ENCODE measurements at places on chromosomes 12 and 14.

DNA sequence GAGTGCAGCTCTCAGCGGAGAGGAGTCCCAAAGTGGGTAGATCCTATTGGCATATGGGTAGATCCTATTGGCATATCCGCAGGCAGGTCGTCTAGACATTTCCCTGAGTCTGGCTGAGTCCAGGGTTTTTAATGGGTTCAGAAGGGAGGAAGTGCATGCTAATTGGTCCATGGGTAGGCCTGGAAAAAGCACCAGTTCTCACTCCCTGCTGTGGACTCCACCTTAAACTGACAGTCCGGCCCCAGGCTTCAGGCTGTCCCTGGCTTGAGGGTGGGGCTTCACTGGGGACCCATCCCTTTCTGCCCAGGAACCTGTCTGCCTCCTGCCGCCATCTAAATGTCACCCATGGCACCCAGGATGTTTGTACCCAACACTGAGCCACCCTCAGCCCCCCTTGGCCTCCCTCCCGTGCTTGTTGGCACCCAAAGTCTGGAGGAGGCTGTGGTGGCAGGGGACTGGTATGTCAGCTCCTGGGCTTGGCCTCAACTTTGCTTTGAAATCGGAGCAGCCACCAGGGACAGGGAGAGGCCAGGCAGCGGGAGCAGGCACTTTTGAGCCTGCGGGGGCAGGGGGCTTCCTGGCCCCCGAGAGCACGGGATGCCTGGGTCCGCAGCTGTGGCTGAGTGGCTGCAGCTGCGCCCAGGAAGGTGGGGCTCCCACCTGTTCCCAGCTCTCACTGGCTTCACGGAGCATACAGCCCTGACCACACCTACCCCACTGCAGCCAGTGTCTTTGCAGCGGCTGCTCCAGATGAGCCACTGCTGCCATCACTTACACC, 29.6 kb upstream of the YAF2 start:
- no peak for ATAC-seq

DNA sequence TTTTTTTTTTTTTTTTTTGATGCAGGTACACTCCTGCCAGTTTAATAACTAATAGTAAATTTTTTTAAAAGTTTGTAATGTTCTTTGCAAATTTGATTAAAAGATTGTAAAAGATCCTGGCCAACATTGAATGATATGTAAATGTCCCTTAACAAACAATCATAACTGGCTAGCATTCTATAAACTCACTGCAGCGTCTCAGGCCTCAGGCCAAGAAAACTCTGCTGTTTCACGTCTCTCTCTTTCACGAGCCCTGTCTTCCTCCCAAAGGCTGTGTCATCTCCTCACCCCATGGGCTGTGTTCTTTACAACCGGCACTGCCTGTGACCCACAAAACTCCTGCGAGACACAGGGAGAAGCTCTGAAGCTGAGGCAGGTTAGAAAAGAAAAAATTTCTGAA, 103.3 kb downstream of the NUAK1 start:
- no peak for ATAC-seq

DNA sequence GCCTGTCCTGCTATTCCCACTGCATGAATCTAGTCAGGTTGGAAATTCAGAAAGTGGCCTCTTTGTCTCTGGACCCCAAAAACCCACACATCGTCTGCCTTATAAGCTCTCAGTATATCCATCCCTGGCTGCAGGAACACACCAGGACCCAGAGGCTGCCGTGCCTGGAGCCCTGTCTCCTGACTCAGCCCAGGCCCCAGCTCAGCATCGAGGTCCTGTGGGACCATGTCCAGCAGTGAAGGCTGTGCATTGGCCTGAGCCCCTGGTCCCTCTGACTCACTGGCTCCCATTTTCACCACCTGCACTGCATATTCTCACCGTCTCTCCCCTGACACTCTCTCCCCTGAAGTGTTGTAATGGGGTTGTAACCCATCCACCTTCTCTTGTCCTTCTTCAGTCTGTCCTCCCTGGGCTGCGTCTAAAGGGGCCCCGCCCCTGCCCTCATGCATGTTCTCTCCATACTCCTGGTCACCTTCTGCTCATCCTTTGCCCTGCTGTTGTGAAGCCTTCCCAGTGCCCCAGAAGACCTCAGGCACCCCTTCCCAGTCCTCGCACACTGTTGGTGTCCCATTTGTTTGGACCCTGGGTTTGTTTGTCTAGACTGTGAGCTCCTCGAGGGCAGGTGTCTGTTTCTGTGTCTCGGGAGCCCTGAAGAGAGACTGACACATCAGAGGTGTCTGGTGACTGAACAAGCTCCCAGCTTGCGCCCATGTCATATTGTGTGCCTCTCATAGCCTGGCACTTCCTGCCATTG, 43.8 kb downstream of the EVL start:
- no peak for ATAC-seq

GRCh38 chr12:5441497-5442236, 9.8 kb downstream of the NTF3 start:
- ATAC-seq = no peak

GRCh38 chr14:92462568-92462967, 51.0 kb upstream of the RIN3 start:
- no peak for ATAC-seq

DNA sequence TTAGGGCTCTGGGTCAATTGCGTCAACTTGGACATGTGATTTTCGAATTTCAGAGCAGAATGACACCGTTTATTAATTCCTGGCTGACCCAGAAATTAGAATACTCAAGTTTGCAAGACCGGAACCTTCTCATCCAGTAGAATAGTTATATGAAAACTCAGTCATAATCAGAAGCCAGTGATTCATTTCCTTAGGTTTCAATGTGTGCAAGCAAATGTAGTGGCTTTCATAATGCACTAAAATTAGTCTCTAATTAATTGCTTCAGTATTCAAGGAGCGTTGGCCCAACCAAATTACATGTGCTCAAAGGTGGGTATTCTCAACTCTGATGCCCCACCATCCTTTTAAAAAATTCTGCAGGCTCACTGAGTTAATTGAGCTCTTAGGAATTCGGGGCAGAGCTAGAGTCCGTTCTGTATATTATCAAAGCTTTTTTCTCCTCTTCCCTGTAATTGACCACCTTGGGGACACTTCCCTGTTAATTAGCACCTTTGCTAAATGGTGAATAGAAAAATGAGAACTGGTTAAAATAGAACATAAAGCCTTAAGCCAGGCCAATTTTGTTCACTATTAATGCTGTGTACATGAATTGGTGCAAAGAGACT, 55.4 kb downstream of the DAO start:
- peak; percentile 74 for ATAC-seq

DNA sequence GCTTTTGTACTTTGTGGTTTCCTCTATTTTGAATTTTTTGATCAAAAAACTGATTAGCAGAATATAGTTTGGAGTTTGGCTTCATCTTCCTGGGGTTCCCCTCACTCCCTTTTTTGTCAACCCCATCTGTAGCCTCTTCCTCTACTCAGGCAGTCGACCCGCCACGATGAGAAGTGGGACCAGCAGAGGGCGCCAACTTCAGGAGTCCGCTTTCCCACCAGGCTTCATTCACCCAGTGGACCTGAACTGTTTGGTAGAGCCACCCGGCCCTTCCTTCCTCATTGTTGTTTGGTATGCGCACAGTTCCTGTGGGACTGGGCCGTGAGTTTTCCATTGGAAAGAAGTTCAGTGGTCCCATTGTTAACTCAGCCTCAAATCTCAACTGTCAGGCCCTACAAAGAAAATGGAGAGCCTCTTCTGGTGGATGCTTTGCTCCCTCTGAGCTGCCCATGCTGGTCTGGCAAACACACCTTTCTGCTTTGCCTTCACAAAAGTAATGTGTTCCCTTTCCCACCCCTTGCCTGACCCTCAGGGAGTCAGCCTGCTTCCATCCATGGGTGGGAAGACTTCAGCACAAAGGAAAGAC, 21.7 kb downstream of the TMBIM6 start:
- peak; percentile 54 for ATAC-seq

DNA sequence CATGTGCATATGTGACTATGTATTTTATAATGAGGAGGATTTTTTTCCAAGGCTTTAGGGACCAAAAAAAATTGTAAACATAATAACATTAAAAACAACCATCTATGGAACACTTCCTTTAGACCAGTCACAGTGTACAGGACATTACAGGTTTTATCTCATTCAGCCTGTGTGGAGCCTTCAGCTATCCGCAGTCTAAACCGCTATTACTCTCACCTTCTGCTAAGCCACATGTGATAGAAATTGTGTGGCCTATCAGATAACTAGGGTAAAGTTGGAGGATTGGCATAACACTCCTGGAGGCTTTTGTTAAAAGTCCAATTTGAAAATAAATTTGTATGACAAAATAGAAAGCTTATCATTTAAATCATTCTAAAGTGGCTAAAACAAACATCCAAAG, 281.2 kb upstream of the TMTC1 start:
- ATAC-seq = no peak

DNA sequence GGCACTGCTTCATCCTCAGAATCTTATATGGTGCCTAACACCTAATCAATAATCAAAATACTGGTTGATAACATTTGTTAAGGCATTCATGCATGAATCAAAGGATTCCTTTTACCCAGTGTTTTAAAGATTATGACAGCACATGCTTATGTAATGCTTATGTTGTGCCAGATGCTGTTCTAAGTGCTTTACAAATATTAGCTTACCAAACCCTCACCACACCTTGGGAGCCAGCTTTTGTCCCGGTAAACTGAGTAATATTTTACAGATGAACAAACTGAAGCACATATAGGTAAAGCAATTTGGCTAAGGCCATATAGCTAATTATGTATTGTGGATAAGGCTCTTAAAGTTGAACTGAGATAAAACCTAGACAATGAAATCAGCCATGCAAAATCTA, 209.2 kb downstream of the ALX1 start:
- no peak for ATAC-seq

GRCh38 chr12:120144215-120144614, 27.7 kb upstream of the RAB35 start:
- no peak for ATAC-seq

DNA sequence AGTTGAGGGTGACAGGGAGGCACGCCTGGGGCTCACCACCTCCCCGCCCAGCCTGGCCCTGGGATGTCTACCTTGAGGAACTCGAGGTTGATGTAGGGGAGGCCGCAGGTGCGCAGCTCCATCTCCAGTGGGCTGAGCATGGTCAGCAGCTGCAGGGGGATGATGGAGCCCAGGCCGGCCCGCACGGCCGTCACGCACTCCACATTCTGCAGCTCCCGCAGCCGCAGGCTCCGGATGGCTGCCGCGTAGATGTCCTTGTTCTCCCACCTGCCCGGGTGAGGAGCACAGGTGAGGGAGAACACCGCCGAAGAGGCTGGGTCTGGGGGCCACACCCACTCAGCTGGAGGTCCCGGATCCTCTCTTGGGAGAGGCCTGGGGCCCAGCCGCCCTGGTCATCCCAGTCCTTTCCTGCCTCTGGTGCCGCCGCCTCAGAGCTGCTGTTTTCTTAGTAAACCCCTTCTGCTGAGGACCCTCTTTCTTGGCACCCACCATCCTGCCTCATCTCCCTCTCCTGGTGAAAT, 38.2 kb downstream of the TRAFD1 start:
- no peak for ATAC-seq

DNA sequence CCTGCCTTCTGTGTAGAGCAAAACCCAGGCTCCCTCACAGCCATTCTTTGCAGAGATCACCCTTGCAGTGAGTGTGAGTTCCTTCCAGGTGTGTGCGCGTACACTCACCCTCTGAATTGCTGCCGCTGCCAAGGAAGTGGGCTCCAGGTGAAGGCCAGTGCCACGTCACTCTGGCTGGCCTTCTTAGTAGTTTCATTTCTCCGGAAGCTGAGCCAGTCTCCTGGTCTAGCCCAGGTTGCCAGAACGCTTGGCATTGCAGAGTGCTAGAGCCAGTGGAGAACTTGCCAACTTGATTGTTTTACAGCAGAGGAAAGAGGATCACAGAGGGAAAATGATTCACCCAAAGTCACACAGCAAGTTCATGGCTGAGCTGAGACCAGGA, 11.0 kb downstream of the CBLN3 start:
- no peak for ATAC-seq

GRCh38 chr12:72610342-72610741, 338.2 kb downstream of the TRHDE start:
- no peak for ATAC-seq

DNA sequence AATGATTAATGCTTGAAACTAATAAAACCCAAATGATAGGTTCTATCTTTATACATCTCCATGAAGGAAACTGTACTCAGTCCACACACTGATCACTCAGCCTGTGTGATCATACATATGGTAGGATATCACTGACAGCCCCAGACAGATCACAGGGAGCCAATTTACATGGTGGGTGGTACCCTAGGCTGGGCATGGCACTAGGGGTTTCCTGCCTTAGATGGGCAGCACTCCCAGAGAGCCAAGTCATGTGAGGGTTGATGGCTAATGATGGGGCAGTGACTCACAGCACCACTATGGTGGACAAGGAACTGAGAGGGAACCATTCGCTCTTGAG, 89.6 kb upstream of the PTPRR start:
- ATAC-seq = no peak

- no peak for ATAC-seq
These were observed 71.7 kb upstream of the KICS2 start for GRCh38 chr12:64293654-64294364.

- ATAC-seq = no peak
These were observed 5.4 kb downstream of the MARK3 start for GRCh38 chr14:103390605-103391004.

- no peak for ATAC-seq
These were observed 88.1 kb upstream of the CPSF6 start for GRCh38 chr12:69151254-69151764.

Data from activated T-helper 17 cell treated with anti-CD3 and anti-CD28 coated beads, Interleukin-2, amount 50 U/mL, for 72 hours (primary cell).